ENCODE measurements at places on chromosomes 6 and 20.

- no peak for DNase-seq
These were observed 234.5 kb upstream of the MAN1A1 start for GRCh38 chr6:119584088-119584487.

- no peak for DNase-seq
These were observed at the start of gene PPP1R14C for GRCh38 chr6:150142670-150143515. Gene PPP1R14C (plus strand): TSS chr6:150143044. CDS start chr6:150143193, 149 bp downstream.

DNA sequence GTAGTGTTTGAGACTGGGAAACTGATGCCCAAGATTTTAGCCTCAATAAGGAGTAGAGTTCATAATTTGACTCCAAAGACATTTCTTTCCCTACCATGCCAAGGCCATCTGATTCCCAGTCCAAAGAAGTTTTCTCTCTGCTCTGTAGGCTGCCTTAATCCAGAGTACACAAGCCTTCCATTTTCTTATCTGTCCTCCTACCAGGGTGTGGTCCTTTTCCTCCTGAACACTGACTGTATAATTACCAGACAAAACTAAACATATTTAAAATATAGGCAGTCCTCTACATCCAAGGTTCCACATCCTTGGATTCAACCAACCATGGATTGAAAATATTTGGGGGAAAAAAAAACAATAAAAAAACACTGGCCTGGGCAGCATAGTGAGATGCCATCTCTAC lies 108.4 kb downstream of the SLC16A10 start:
- no peak for DNase-seq

GRCh38 chr20:53617791-53618489 lies 24.3 kb upstream of the ZNF217 start:
- DNase-seq = no peak

DNA sequence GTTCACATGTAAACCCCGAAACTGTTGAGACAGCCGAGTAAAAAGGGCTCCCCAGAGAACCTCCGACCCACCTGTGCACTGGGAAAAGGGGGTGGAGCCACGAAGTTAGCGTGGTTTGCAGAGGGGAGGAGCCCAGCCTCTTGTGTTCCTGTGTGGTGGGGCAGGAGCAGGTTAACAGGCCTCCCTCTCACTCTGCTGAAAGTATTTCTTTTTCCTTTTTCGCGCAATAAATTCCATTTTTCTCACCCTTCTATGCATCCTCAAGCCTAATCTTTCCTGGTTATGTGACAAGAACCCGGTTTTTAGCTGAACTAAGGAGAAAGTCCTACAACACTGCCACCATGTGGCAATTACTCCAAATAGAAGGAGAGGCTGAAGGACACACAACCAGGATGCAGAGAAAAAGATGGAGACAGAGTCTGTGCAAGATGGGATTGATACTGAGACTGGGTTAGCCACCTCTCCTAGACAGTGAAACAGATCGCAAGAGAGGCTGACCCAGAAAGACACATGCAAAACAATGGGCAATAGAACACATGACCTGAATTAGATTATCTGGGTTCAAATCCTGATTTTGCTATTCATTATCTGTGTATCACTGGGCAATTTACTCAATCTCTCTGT lies 168.7 kb upstream of the PRSS16 start:
- no peak for DNase-seq

GRCh38 chr20:7926767-7927166 lies 13.5 kb downstream of the HAO1 start:
- DNase-seq = no peak

DNA sequence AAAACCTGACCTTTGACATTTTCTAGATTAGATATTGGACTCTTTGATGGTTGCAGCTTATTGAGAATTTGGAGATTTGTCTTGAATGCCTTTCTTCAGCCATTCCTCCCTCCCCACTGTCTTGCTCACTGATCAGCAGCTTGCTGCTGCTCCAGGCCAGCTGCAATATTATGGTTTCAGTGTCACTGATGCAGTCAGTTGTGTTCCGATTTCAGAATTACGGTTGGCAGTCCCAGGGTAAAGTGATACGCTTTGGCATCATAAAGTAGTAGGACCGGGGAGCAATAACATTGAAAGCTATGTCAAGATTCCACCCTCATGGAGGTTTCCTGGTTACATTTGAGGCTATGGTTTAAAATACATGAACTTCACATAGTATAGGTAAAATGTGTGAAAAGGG lies 152.6 kb downstream of the BCKDHB start:
- DNase-seq = no peak

DNA sequence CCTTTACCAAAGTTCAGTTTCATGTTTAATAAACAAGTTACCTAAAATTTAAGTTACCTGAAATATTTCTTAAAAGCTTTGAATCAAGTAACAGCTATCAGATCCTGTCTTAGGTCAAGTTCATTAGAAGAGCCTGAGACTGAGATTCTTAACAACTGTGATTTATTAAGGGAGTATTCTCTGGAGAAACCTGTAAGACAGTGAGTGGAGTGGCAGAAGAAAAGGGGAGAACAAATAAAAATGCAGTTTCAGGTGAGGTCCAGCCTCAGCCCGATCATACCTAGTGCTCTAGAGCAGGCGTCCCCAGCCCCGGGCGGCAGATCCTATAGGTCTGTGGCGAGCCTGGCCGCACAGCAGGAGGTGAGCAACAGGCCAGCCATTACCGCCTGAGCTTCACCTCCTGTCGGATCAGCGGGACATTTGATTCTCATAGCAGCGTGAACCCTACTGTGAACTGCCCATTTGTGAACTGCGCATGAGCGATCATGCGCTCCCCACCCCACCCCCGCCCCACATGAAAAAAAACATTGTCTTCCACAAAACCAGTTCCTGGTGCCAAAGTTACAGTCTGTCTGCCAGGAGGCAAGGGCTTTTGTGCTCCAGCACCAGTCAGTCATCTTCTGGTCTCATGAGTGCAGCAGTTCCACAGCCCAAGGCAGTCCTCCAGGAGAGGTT lies 59.2 kb upstream of the ADGRB3 start:
- DNase-seq = no peak

GRCh38 chr6:105821027-105821426 lies 265.1 kb upstream of the PRDM1 start:
- no peak for DNase-seq

DNA sequence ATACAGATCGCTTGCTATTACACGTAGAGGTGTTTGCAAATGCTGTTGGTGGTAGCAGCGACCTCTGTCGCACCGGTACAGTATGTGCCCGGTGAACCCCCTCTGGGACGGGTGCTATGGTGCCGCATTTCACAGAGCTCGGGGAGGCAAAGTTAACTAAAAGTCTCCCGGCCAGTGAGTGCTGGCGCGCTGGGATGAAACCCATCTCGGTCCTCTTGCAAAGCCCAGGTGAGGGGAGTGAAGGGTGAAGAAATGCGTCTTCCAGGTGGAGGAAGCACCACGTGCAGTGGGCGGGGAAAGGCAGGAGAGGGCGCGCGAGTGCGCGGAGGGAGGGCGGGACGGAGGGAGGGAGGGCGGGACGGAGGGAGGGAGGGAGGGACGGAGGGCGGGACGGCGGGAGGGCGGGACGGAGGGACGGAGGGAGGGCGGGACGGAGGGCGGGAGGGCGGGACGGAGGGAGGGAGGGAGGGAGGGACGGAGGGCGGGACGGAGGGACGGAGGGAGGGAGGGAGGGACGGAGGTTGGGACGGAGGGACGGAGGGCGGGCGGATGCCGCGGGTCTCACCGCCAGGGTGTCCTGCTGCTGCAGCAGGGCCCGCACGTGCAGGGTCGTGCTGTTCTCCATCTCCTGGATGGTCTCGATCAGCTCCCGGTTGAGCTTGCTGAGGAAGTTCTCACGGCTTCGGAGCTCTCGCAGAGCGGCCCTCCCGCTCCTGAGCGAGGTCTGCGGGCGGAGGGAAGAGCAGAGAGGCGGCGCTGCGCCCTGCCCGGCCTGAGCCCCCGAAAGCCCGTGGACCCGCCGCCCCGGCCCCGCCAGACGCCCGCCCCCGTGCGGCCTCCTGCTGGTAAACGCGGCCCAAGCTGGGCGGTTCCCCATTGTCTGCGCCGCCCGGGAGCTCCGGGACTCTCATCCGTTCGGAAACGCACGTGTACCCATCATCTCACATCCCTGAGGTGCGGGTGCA lies 11.7 kb downstream of the C20orf96 start:
- DNase-seq = no peak

GRCh38 chr6:167662075-167662880 lies 164.4 kb upstream of the AFDN start:
- DNase-seq = no peak

DNA sequence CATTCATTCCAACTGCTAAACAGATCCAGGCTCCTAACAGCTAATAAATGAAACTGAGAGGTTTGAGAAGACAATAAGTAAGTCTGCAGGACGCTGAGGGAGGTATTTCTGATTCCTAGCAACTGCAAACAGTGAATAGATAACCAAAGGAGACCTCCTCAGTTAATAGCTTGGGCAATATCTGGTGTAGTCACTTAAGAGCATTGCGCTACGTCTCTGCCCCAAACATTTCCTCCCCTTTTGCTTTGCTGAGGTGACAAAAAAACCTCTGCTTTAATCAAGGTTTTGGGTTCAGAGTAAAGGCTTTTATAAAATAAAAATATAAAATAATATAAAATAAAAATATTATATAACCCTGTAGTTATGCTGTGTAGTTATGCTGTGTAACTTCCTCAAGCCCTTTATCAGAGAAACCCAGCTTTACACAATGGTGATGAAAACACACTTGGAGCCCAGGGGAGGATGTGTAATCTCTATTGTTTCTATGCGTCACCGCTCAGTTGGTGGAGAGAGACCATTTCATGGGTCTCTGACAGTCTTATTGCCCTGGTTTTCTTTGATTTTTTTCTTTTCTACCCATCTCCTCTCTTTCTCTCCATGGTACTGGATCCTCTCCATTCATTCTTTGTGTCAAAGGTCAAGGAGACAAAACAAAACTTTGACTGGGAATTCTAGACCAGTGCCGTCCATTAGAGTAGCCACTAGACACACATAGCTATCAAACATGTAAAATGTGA lies 18.9 kb upstream of the CALHM5 start:
- no peak for DNase-seq

- no peak for DNase-seq
These were observed 180.8 kb upstream of the CHD6 start for GRCh38 chr20:41798930-41799502.

DNA sequence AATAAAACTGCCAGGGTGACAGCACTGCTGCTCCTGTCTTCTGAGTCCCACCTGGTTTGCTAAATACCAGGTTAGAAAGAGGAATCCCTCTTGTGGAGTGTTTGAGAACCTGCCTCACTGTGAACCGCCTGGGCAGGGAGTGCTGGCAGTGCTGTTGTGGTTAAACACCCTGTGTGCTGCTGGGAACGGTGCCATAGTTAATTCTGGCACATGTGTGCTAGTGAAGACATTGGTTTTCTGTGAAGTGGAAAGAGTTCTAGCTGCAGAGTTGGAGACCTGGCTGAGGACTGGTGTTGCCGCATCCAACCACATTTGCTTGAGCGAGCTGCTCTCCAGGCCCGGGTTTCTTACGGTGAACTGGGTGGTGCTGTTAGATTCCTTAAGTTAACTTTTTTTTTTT lies 72.7 kb downstream of the IGF2R start:
- DNase-seq = no peak

DNA sequence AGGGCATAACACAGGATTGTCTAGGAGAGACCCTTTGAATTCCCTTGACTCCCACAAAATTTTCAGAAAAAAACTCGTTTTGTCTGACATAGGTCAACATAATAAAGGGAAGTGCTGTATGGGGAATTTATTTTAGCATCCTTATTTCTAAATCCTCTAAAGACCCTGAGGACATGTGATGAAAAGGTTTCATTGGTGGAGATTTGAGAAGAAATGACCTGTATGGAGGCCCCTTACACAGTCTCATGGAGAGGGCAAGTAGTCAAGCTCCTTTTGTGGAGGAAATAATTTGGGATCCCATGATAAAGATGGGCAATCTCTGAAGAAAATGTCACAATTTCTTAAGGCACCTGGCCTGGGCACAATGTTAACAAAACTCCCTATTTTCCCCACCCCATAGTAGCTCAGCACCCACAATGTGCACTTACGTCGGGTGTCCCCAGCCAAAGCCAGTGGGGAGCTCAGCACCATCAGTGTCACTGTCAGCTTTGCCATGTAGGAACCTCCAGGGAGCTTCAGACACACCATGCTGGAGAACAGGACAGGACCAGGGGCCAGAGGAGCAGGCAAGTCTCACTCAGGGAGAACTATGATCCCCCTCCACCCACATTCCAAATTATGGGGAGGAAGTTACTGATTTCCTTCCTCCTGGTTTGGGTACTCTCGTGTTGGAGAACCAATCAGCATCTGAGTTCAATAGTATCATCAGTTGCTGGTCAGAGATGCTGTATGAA lies at the start of gene HLA-DRB5:
HLA-DRB5 (minus strand) TSS at position 591 of the 734 bp plus-strand sequence; CDS start at position 528, 63 bp downstream.
- DNase-seq = no peak

DNA sequence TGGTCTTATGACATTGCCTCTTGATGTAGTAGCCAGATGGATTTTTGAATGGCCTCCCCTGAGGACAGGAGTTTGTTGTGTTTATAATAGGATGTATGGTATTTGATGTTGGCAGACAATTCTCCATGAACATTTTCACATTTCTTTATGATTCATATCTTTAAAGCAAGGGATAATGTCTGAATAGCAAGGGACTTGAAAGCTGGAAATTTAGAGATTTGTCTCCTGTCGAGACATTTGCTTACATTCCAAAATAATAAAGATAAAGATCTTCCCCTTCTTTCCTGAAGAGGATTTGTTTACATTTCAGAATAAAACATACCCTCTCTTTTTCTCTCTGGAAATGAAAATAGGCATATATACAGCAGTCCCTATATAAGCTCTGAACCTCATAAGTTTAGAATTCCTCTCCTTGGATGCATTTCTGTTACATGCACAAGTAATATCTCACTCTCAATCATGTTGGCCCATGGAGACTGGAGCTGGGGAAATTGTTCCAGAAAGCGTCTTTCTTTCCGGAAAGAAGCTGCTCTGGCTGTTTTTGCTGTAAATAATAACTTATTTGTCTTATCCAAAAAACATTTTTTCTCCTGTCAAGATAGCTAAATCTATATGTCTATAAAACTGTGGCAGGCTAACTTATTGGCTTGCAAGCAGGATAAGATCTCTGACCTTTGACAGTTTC lies 42.5 kb upstream of the ASCC3 start:
- DNase-seq = no peak

DNA sequence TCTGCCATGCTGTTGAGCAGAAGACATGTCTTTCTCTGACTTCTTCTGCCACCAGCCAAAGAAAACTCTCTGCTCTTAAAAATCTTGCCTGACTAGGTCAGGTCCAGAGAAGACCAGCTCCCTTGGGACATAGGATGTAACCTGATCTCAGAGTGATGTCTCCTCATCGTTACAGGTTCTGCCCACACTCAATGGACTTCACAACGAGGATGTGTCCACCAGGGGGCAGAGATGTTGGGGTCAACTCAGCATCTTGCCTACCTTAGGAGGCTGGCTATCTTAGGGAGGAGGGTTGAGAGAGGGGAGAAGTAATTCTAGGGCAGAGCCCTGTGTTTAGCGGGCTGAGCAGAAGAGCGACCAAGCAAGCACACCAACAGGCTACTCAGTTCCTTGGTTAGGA lies 207.6 kb upstream of the CDH4 start:
- no peak for DNase-seq

Measured in activated CD8-positive, alpha-beta memory T cell treated with anti-CD3 and anti-CD28 coated beads for 1 hour (primary cell).